ENCODE measurements at places on chromosomes 13 and 19.

- no peak for DNase-seq
These were observed 7.8 kb downstream of the LILRA5 start for GRCh38 chr19:54305141-54305540.

GRCh38 chr13:46795321-46795720 is 1.6 kb downstream of the ESD start:
- DNase-seq = no peak

GRCh38 chr13:113442354-113442984 is 10.8 kb downstream of the ADPRHL1 start:
- no peak for DNase-seq

DNA sequence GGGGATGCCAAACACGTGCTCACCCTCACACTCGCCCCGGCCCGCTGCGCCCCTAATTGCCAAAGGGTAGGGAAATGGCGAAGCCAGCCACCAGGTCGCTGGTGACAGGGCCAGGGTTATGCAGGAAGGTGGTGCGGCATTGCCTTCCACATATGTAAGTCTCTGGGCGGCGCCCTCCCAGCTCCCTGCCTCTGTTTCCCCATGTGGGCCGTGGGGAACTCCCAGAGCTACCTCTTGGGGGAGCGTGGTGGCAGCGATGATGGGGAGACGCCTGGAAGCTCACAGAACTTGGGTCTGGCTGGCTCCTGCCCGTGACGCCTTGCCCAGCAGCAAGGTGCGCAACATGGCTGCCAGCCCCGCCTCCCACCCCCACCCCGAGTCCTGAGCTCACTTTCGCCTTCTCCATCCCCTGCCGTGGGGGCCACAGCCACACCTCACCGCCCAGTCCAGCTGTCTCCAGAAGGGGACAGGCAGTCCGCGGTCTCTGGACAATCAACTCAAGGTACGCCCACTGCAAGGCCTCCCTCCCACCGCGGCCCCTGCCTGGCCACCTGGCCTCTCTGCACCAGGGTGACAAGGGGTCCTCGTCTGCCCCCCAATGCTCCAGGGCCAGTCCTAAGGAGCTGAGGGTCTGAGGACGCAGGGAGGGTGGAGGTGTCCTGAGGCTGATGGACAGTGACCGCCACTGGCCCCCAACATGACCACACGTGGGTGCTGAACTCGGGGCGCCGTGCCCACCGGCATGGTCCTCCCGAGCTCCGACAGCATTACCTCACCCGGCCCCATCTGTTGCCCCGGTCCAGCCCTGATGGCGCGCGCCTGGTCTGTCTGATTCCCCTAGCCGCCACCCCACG is 6.6 kb downstream of the C19orf25 start:
- no peak for DNase-seq

- no peak for DNase-seq
These were observed 767 bp upstream of the ZNF793 start for GRCh38 chr19:37505958-37506386.

GRCh38 chr13:42149136-42149535 is 100.7 kb downstream of the DGKH start:
- DNase-seq = no peak

- no peak for DNase-seq
These were observed 27.7 kb downstream of the MLLT1 start for GRCh38 chr19:6252066-6252465.

- no peak for DNase-seq
These were observed 146.0 kb downstream of the NDFIP2 start for GRCh38 chr13:79626924-79627323.

- DNase-seq = no peak
These were observed 108.8 kb downstream of the KCTD15 start for GRCh38 chr19:33905473-33905936.

GRCh38 chr19:35037716-35038622 is 3.6 kb upstream of the HPN start:
- no peak for DNase-seq

- DNase-seq = peak; percentile 39
These were observed 157.2 kb downstream of the TM9SF2 start for GRCh38 chr13:99658261-99658991.

GRCh38 chr19:18723871-18724377 is 40.4 kb downstream of the CRTC1 start:
- DNase-seq = no peak

DNA sequence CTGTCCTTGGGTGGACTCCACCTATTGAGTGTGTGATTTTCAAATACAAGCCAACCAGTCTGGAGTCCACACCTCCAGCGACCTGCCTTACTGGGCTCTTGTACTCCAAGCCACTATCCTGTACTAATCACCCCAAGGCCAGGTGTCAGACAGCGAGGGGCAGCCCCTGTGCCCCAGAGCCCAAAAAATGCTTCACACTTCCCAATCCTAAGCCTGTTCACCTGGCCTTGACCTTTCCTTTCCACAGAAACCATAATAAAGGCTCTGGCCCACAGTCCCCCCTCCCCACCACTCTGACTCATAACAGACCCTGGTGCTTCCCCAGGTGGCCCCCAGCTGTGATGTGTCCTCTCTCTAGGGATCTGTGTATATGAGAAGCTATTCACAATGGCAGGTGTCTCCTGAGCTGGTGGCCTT is 3.9 kb downstream of the CD209 start:
- no peak for DNase-seq

- peak; percentile 20 for DNase-seq
These were observed 4.7 kb upstream of the IRS2 start for GRCh38 chr13:109790942-109791605.

DNA sequence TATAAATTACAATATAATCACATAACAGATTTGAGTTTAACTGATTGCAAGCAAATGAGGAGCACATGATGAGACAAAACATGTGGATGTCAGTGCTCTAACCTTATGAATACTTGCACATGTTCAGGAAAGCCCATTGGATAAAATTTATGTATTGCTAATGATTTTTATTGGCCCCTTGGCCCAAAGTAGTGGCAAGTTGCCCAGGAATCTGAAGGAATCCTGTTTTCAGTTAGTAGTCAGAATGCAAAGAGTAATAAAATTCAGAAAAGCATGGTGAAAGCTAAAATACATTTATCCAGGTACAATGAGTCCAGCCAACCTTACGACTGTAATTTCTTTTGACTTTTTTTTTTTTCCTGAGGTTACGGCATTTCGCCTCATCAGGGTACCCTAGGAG is 1539.4 kb downstream of the EFNB2 start:
- DNase-seq = no peak

GRCh38 chr13:107721125-107721869 is 494.0 kb downstream of the LIG4 start:
- no peak for DNase-seq
